ENCODE measurements at places on chromosomes 1 and 21.

- H3K27me3 ChIP-seq = no peaks in the 10 kb centered on the region
- H3K4me1 ChIP-seq = no peaks in the 10 kb centered on the region
- no peak overlapping the region for H3K4me3 ChIP-seq
- no peak for DNase-seq
- H3K36me3 ChIP-seq = no peaks in the 10 kb centered on the region
- H3K27ac ChIP-seq = no peak overlapping the region
These were observed 38.7 kb upstream of the PDC start for GRCh38 chr1:186499571-186499970.

GRCh38 chr1:156004843-156005584, 15.7 kb downstream of the SSR2 start:
- peak overlapping the region; percentile 21 for H3K4me3 ChIP-seq
- no peaks in the 10 kb centered on the region for H3K36me3 ChIP-seq
- no peak for DNase-seq
- H3K27ac ChIP-seq = peak overlapping the region; percentile 74

- H3K27me3 ChIP-seq = no peaks in the 10 kb centered on the region
- H3K36me3 ChIP-seq = peaks cover 3% of the 10 kb centered on the region
- H3K4me3 ChIP-seq = no peak overlapping the region
- DNase-seq = no peak
- no peaks in the 10 kb centered on the region for H3K4me1 ChIP-seq
- no peak overlapping the region for H3K27ac ChIP-seq
These were observed 47.9 kb downstream of the SERBP1 start for GRCh38 chr1:67382292-67382691.

GRCh38 chr1:160618763-160619274, 28.0 kb downstream of the SLAMF1 start:
- no peak for DNase-seq
- no peaks in the 10 kb centered on the region for H3K27me3 ChIP-seq
- peak overlapping the region; percentile 0 for H3K4me3 ChIP-seq
- peaks cover 57% of the 10 kb centered on the region for H3K4me1 ChIP-seq

DNA sequence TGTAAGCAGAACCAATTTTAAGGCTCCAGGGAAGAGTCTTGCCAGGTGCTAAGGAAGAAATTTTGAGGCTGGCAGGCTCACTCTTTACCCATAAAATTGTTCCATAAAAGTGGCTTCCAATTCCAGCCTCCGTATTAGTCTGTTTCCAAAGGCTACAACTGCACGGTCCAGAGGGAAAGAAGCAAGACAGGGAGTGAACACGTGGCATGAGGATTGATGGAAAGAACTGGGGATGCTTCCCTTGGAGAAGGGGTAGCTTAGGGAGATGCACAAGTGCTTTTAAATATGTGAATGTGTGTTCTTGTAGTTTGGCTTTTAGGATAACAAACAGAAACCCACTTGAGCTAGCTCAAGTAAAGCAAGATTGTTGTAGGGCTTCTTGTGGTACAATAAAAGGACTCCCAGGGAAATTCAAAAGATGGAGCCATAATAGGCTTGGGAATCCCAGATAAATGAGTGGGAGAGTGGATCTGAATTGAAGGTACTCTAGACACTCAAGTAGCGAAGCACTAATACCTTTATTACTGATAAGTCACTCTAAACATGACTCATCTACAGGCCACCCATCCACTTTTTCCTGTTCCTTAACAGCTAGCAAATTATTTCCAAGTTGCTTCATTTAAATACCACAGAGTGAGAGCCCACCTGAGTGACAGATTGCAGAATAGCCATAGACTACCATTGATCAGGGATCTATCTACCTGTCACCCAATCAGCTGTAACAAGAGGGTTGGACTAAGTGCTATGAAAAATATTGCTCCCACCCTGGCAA, 34.8 kb upstream of the NPL start:
- no peaks in the 10 kb centered on the region for H3K36me3 ChIP-seq
- H3K27me3 ChIP-seq = peaks cover 21% of the 10 kb centered on the region
- H3K27ac ChIP-seq = no peak overlapping the region
- DNase-seq = no peak
- H3K4me1 ChIP-seq = peaks cover 4% of the 10 kb centered on the region

GRCh38 chr1:39048745-39049370, 22.7 kb downstream of the NDUFS5 start:
- no peak for DNase-seq
- H3K27ac ChIP-seq = no peak overlapping the region
- H3K36me3 ChIP-seq = peaks cover 2% of the 10 kb centered on the region
- H3K4me3 ChIP-seq = no peak overlapping the region

DNA sequence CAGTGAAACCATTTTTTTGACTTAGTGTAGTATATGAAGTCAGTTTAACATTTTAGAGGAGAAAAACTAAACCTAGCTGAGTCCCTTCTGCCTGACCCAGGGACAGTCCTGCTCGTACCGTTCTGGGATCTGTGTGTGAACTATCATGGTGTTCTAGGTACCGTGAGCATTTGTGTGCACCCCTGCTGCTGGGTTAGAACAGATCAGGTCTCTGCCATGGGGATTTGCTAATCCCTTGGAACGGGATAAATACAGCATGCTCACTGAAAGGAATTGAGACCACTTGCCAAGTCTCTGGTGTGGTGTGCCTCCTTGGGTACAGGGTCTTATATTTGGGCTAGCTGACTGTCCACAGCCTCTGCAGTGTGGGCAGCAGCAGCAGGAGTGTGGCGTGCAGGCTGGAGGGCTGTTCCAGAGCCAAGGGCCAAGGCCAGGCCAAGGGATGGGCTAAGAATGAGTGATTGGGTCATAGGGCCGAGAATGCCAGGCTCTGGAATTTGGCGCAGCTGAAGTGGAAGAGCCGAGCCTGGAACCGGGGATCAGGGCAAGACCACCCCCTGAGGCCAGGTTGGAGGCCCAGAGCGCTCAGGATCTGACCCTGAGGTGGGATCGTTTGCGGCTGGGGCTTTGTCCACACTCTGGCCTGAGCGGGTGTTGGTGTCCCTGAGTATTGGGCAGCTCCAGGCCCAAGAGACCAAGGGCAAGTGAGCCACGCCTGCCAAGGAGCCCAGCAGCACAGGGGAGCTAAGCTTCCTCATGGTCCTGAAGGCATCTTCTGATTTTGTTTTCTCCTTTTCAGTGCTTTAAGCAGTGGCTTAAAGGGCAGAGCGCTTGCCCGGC, 66.3 kb downstream of the VPS26C start:
- no peak for DNase-seq
- H3K4me3 ChIP-seq = no peak overlapping the region
- no peaks in the 10 kb centered on the region for H3K4me1 ChIP-seq
- H3K27me3 ChIP-seq = no peaks in the 10 kb centered on the region

DNA sequence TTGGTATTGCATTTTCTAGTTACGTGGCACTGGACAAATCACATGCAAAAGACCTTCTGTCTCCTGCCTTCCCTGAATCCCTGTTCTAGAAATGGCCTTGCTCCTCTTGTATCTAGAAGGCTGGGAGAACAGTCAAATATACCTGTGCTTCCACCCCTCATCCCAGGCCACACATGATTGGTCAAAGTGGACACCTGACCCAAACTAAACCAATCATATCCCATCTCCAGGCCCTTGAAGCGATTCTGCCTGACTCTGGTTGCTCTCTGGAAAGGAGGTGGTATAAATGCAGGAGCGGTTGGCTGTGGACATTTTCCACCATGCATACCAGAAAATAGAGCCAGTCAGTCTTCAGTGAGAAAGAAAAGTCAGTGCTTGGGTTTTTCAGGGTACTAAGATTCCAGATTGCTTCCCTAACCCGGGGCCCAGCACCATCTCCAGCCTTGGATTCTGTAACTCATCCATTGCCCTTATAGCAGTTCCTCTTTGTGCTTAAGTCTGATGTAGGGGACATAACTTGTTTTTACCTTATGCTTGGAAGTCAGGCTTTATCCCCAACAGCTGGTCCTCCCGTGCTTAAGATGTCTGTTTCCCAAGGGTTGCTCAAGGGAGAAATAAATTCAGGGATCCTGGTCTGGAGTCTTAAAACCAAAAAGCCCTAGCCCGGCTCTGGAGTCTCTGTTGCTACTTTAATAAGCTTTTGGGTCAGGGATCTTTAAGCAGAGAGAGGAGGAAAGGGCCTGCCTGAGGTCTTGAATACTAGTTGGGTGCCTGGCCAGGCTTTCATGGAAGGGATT, 7.7 kb upstream of the PHC2 start:
- H3K36me3 ChIP-seq = peaks cover 6% of the 10 kb centered on the region
- H3K27me3 ChIP-seq = peaks cover 54% of the 10 kb centered on the region
- no peak for DNase-seq
- no peak overlapping the region for H3K27ac ChIP-seq
- no peak overlapping the region for H3K4me3 ChIP-seq

GRCh38 chr1:17437580-17438317, 1.7 kb downstream of the RCC2 start:
- peak; percentile 46 for DNase-seq
- H3K27me3 ChIP-seq = no peaks in the 10 kb centered on the region
- H3K4me3 ChIP-seq = peak overlapping the region; percentile 95
- peak overlapping the region; percentile 71 for H3K27ac ChIP-seq
- H3K36me3 ChIP-seq = no peaks in the 10 kb centered on the region
- peaks cover 26% of the 10 kb centered on the region for H3K4me1 ChIP-seq

DNA sequence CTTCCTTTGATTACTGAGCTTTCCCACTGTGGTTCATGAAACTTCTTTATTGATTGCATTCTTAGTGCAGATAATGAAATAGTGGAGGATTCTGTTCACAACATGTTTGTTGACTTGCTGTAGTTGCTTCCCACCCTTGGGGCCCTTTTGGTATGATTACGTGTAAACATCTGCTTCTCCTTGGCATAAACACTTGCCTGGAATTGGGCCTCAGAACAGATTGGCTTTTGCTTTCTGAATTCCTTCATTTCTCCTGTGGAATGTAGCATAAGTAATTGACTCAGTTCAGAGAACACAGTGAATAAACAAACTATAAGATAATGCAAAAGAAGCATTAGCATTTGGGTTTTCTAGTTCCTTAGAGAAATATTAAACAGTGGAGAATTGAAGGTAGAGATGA, 59.5 kb upstream of the LAMC2 start:
- peaks cover 25% of the 10 kb centered on the region for H3K27me3 ChIP-seq
- DNase-seq = no peak
- H3K4me3 ChIP-seq = no peak overlapping the region
- H3K4me1 ChIP-seq = no peaks in the 10 kb centered on the region
- peaks cover 2% of the 10 kb centered on the region for H3K36me3 ChIP-seq
- no peak overlapping the region for H3K27ac ChIP-seq

- peaks cover 3% of the 10 kb centered on the region for H3K4me1 ChIP-seq
- H3K36me3 ChIP-seq = no peaks in the 10 kb centered on the region
- no peak for DNase-seq
These were observed 302.4 kb upstream of the NR5A2 start for GRCh38 chr1:199725002-199725565.

DNA sequence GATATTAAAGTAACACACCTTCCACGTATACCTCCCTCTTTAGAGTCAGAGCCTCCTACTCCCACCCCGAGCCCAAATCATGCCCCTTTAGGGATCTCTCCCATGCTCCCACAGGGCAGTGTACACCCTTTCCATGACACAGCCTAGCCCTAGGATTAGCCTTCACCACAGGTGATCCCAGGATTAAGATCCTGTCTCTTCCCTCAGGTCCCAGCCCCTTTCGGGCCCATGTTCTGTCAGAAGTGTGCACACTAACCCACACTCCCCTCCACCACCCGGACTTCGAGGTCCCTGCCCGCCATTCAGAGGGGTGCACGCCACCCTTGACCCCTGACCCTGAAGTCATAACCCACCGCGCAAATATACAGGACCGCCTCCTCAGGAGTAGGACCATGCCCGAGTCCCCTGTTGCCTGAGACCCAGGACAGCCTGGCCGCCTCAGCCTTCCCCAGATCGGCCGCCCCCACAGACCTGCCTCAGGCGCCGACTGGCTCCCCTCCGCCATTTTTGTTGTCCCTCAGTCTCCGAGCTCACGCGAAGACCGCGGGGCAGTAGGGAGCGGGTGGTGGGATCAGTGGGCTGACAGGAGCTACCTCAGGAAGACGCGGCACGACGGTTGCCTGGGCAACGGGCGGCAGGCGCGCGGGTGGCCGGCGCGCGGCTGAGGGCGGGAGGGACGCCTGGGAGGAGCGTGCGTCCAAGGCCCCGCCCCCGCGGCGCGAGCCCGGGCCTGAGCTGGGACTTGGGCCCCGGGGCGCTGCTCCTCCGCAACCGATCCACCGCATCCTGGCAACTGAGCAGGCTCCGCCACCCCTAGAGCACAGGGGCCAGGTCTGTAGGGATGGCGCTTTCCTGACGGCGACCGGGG, at the start of gene AGBL4:
TSS of gene AGBL4 (minus strand) at position 663 of the 868 bp plus-strand sequence.
- peaks cover 3% of the 10 kb centered on the region for H3K36me3 ChIP-seq
- H3K27me3 ChIP-seq = peaks cover 11% of the 10 kb centered on the region
- DNase-seq = no peak
- no peaks in the 10 kb centered on the region for H3K4me1 ChIP-seq

GRCh38 chr1:20735581-20736111, 3.1 kb upstream of the SH2D5 start:
- no peak overlapping the region for H3K27ac ChIP-seq
- no peaks in the 10 kb centered on the region for H3K27me3 ChIP-seq
- no peak overlapping the region for H3K4me3 ChIP-seq
- H3K4me1 ChIP-seq = peaks cover 14% of the 10 kb centered on the region
- H3K36me3 ChIP-seq = peaks cover 5% of the 10 kb centered on the region
- DNase-seq = no peak

GRCh38 chr1:17672226-17672625, 82.9 kb upstream of the ACTL8 start:
- no peaks in the 10 kb centered on the region for H3K36me3 ChIP-seq
- H3K27ac ChIP-seq = no peak overlapping the region
- peaks cover 17% of the 10 kb centered on the region for H3K27me3 ChIP-seq
- no peaks in the 10 kb centered on the region for H3K4me1 ChIP-seq

Measured in T-helper 17 cell (primary cell).